ENCODE measurements at places on chromosomes 16 and 17. TPM values are rescaled to one million over a fixed set of nuclear protein-coding genes. Genes with fewer than 3 reads are reported as not detected.
A peak's percentile ranks its signal among the peaks of the same experiment; 100 is the strongest.

The PLA2G15 gene
- 19.5 TPM for total RNA-seq

The MARVELD3 gene
- total RNA-seq: not detected

The TM4SF5 gene
- not detected for total RNA-seq

The CHST4 gene
- total RNA-seq: under 0.01 TPM

The TNS4 gene
- total RNA-seq: not detected

The BOLA2B gene
- total RNA-seq: 407 TPM

The OSGIN1 gene
- total RNA-seq: 0.90 TPM

DNA sequence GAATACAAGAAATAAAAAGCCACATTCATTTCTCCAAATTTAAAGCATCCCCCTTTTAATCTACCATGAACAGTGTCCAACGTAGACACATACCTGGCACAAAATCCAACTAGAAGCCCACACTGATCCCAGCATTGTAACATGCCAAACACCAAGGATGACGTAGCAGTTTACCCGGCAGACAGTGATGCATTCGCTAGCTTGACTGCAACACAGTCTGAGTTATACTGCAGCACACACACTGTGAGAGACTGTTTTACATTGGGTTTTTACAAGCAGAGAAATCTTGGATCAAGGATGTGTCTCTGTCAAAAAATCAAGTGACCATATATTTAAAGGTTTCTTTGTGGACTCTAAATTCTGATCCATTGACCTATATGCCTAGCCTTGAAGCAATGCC lies 74.5 kb upstream of the C17orf78 start:
- peak; percentile 17 for DNase-seq

- peak; percentile 99 for DNase-seq
These were observed at the start of gene MAP2K3 for GRCh38 chr17:21284319-21285163. TSS of gene MAP2K3 (plus strand) at chr17:21284711. CDS start at chr17:21284921, 210 bp downstream.

- DNase-seq: no peak
These were observed 14.5 kb upstream of the GPRC5C start for GRCh38 chr17:74417178-74418045.

DNA sequence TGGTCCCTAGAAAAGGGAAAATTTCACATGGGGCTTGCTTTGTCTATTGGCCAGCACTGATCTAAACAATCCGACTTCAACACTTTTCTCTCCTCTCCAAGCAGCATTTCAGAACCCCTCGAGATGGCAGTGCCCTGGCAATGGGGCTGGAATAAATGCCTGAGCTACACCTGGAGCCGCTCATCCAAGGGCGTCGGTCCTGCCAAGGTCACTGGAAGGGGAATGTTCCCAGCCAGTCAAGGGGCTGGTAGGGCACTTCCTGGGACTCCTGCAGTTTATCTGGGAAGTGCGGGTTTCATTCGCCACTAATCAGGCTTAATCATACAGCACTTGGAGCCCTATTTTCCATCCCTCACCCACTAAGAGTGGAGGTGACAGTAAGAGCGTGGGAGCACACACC lies 17.1 kb downstream of the MEAK7 start:
- DNase-seq: no peak

- peak; percentile 89 for DNase-seq
These were observed 468.1 kb downstream of the SOX9 start for GRCh38 chr17:72588961-72589360.

GRCh38 chr16:14248791-14249190 lies 177.7 kb downstream of the MRTFB start:
- no peak for DNase-seq

GRCh38 chr16:26913851-26914250 lies 152.9 kb upstream of the C16orf82 start:
- no peak for DNase-seq

GRCh38 chr17:46191322-46192188 lies 1.7 kb downstream of the KANSL1 start:
- DNase-seq: no peak

DNA sequence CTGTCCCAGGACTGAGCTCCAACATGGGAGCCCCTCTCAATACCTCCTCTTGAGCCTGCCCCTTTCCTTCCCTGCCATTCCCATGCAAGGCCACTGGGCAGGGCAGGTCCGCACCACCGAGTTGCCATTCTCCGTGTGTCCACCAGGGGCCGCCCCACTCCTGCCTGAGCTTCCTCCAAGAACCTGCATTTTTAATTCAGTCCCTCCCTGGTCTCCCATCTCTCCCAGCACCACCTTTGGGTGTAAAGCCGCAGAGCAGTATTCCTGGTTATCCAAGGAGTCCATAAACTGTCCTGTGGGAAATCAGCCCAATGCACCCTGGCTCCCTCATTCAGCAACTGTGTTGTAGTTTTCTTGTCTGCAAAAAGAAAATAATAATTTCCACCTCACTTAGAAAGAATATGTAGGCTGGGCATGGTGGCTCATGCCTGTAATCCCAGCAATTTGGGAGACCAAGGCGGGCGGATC lies 15.9 kb upstream of the ANKRD40CL start:
- DNase-seq: peak; percentile 85

- no peak for DNase-seq
These were observed 19.5 kb upstream of the RAP1GAP2 start for GRCh38 chr17:2776589-2777241.

DNA sequence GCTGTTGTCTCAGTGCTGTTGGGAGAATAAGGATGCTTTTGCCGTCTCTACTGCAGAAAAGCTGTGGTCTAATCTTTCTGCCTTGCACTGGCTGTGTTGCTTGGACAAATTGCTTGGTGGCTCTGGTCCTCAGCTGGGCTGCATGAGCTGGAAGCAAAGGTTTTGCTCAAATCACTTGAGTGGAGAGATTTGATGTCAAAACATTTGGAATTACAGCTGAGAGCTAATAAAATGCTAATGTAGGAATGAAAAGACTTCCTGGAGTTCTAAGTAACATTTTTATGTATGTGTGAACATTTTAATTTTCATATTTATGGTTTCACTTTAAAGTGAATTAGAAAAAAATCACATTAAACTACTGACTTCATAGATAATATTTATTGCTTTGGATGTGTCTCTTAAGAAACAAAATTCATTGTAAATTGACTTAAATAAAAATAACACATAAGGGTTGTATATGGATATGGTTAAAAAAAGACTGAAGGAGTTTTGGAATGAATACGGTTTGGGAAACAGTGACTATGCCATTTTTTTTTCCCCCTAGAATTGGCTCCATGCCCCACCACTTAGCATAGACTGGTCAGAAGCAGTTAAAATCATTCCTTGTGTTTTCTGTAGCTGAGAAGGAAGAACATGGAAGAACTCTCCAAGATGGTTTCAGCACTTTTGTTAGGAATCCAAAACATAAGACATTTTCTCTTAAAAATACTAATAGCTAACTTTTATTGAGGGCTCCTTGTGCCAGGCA lies 39.2 kb upstream of the FAM20A start:
- no peak for DNase-seq

GRCh38 chr16:5885521-5885920 lies 787.9 kb upstream of the EEF2KMT start:
- no peak for DNase-seq

DNA sequence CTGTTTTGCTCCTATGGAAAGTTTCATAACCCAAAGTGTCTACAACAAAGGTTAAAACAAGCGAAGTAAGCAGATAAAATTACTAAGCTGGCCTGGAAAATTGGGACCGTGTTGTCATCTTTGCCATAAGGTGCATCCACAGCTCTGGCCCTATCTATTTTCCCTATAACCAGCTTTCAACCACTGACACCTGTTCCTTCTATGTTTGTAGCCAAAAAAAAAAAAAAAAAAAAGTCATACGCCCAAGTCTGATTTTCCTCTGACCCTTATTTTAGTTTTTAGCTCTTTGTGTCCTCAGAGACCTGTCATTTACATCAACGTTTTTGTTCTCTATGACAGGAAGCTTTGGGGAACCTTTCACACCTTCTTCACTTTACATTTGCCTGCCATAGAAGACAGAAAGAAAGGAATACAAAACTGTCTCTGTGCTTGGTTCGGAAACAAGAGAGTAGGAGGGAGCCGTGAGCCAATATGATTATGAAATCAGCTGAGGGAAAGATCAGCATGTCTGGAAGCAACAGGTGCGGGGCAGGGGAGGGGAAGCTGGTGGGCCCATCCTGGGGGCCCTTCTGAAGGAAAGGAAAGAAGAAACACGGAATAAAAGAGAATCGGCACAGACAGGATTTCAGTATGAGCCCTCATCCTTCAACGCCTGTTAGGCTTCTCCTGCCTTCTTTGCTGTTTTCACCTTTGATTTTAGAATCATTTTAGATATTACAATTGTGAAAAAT lies 8.5 kb downstream of the HS3ST3A1 start:
- no peak for DNase-seq

- DNase-seq: peak; percentile 63
These were observed 106.9 kb upstream of the SIAH1 start for GRCh38 chr16:48492133-48492532.

DNA sequence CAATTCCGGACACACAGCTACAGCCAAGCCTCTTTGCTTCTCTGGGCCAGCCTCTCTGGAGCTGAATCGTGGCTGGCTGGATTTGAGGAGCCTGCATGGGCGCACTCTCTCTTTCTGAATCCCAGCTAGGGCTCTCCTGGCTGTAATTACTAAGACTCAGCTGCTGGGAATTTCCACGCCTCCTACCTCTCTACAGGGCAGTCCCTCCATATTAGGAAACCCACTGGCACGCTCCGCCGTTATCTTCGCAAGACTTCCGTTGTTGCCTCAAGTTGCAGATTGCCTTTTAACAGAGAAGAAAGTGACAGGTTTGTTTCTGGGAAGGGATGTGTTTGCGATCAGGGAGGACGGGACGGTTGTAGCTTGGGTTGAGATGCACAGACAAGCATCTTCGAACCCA lies 188.4 kb upstream of the NLRP1 start:
- peak; percentile 37 for DNase-seq

DNA sequence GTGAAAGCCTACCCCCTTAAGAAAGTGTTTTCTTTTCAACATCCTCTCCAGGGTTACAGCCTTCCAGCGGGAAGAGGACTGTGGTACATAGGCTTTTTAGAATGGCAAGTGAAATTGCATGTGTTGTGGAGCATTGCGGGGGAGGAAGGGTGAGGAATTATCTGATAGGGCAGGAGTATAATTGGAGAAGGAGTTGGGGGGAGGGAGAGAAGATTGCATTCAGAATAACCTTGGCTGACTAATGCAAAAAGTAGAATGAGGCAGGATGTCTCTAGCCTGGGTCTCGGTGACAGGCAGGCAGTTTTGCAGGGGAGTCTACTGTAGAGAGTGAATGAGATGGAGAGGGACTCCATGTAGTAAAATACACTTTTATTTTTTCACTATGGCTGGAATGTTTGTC lies 2.4 kb upstream of the CDH8 start:
- DNase-seq: no peak

DNA sequence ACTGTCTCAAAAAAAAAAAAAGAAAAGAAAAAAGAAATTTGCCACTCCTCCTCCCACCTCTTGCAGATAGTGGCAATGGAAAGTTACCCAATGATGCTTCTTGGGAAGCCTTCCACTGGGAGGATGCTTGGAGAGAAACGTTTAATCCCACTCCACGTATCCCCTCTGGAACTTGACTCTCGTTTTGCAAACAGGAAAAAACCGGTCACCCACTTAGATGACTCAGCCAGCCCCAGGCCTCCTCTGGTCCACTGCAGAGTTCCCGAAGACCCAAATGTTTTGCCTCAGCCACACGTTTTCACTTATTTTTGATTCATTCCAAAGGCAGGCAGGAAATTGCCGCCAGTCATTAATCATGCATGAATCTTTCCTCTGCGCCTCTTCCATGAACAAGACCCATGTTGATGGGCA lies 9.3 kb upstream of the TNFRSF17 start:
- DNase-seq: peak; percentile 98

DNA sequence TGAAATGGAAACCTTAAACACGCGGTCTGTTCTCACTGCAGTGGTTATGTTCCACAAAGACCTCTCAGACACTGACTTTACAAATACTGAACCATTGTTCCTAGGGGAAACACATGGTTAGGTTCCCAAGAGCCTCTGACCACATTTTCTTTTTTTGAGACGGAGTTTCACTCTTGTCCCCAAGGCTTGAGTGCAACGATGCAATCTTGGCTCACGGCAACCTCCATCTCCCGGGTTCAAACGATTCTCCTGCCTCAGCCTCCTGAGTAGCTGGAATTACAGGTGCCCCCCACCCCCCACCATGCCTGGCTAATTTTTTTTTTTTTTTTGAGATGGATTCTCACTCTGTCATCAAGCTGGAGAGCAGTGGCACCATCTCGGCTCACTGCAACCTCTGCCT lies 179.7 kb downstream of the RBFOX3 start:
- DNase-seq: no peak

GRCh38 chr16:86965840-86966550 lies 351.2 kb downstream of the C16orf95 start:
- no peak for DNase-seq

- peak; percentile 31 for DNase-seq
These were observed 486.5 kb downstream of the CDH13 start for GRCh38 chr16:83113317-83113716.

- DNase-seq: no peak
These were observed 13.4 kb upstream of the TMEM170A start for GRCh38 chr16:75477680-75478473.

DNA sequence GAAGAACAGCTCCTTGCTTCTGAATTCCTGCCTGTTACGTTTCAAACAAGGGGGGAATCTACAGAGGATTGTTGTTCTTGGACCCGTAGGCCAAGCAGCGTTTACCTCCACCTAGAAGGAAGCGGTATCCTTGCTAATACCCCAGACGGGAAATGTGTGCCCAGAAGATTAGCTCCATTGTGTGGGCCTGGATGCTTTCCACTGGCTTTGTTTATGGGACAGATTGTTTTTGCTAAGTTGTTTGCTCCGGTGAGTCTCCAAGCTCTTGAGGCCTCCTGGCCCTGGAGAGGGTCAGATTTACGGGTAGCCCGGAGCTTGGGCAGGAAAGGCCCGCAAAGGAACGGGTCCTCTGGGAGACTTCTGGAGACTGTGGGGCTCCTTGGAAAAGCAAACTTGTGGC lies 28.4 kb upstream of the MRTFB start:
- no peak for DNase-seq

- no peak for DNase-seq
These were observed 22.3 kb downstream of the CDH11 start for GRCh38 chr16:65099607-65100006.

- DNase-seq: peak; percentile 95
These were observed at the start of the genes GLYR1 and UBN1 for GRCh38 chr16:4846901-4847773. TSS of gene GLYR1 (minus strand) at chr16:4847288. CDS start at chr16:4847265, 23 bp downstream. TSS of gene UBN1 (plus strand) at chr16:4847481. CDS start at chr16:4852918, 5,437 bp downstream.

DNA sequence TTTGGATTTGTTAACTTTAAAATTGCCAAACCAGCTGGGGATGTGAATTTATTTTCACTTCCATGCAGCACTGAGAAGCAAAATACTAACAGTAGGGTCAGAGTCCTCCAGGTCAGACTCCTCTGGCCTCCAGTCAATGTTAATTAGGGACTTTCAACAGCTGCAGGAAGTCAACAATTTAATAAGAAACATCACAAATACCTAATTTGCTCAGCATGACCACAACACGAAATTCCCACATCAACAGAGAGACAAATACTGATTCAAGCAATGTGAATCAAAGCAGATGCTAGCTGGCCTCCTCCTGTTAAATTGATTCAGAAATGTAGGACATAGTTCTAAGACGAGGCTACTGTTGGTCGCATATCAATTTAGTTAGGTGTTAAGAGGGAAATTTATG lies 111.7 kb downstream of the ABCA8 start:
- no peak for DNase-seq

DNA sequence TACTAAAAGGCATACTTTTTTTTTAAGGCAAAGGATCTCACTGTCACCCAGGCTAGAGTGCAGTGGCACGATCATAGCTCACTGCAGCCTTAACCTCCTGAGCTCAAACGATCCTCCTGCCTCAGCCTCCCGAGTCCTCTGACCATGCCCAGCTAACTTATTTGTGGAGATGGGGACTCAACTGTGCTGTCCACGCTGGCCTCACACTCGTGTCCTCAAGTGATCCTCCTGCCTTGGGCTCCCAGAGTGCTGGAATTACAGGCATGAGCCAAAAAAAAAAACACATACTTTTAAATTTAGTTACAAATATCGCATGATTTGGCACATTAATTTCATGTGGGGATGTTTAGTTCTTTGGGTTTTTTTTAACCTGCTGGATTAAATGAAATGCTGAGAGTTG lies 207.7 kb upstream of the CHMP6 start:
- DNase-seq: no peak
